Activated CD4-positive, alpha-beta T cell treated with anti-CD3 and anti-CD28 coated beads for 36 hours (primary cell): ENCODE measurements at places on chromosomes 7 and 10.

DNA sequence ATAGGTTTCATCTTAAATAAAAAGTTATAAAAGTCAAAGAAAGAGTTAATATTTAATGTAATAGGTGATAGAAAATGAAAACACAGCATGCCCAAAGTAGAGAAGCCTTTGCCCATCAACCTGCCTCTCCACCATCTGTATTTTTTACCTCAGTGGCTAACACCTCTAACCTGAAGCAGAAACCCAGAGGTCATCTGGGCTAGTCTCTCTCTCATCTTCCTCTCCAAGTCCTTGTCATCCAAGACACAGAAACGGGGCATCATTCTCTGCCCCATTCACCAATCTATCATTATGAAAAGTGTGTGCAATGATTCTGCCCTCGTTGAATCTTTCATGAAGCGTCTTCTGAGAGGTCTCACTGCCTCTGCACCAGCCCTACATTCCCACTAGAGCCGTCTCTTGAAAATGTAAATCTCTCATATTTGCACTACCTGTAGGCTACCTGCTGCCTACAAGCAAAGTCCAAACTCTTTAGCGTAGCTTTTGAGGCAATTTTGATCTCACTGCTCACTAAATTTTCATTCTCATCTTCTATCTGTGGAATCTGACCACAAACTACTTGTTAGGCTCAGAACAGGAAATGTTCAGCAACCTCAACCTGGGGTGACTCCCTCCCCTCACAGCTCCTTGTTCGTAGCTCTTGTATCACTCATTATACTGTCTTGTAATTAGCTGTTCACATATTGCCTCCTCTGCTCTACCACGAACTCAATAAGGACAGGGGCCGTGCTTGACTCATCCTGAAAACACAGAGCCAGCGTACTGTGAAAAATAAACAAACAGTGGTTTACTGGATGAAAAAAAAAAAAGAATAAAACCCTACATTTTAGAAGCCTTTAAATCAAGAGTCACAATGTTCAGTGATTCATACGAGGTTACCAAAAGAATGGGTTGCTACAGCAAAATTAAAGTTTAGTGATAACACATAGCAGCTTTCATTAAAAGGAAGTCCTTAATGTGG, 83.1 kb downstream of the CTNNA3 start:
- DNase-seq: peak; percentile 75

- no peak for DNase-seq
Observed at GRCh38 chr10:52115823-52116222, 198.3 kb upstream of the DKK1 start.

DNA sequence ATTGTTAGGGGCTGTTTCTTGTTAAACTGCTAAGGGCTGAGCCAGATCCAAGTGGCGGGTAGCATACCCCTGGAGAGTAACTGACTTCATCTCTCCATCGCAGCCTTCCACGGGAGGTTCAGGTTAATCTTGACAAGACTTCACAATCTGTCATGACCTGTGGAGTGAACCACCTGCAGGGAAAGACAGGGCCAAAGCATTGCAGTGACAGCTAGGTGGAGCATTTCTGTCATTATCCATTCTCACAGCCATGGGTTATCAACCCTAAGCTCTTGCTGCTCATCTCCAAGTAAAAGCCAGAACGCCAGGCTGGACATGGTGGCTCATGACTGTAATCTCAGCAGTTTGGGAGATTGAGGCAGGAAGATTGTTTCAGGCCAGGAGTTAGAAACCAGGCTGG, 17.2 kb downstream of the ABCC2 start:
- no peak for DNase-seq

- no peak for DNase-seq
Observed at GRCh38 chr10:116653885-116654284, 33.1 kb downstream of the PNLIPRP2 start.

DNA sequence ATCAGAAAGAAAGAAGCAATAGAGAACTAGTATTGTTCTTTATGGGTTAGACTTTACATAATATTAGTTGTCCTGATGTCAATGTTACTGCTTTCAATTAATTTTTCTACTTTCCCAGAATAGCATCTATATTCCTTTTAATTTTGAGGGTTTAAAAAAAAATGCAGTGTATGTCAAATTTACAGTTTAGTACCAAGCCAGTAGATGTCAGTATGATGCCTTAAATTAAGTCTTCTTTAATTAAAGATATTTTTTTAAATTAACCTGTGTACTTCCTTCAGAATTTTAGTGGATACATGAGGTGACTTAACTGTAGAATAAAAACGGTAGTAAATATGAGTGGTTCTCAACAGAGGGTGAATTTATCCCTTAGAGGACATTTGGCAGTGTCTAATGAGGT, 35.2 kb upstream of the STOX1 start:
- no peak for DNase-seq

DNA sequence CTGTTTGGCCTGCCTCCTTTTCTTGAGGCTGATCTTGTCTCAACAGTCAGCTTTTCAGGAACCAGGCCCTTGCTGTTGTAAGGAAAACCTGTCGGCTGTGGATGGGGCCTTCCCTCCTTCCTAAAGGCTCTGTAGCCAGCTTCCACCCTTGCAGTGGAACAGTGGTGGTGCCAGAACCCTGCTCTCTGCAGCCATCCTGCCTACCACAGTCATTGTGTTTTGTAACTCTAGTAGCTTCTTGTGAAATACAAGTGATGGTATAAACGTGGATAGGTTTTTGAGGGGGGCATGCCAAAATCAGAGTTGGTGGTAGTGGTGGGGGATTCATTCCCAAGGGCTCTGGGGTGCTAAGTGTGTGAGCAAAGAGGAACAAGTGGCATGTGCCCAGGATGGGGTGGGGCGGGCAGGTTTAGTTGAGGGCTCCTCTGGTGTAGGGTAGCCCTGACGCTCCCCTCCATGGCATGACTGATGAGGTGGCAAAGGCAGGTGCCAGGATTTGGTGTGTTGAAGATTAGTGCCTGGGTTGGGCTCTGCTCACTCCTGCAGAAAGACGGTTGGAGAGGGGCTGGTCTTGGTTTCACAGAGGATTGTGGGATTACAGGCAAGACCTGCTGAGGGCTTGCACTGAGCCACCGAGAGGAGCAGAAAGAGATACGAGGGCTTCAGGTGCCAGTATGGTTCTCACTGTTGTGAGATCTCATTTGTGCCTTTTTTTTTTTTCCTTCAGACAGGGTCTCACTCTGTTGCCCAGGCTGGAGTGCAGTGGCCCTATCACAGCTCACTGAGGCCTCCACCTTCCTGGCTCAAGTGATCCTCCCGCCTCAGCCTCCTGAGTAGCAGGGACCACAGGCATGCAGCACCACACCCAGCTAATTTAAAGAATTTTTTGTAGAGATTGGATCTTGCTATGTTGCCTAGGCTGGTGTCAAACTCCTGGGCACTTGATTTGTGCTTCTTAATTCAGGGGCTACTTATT, 7.4 kb downstream of the TSPAN14 start:
- peak; percentile 42 for DNase-seq

- DNase-seq: no peak
Observed at GRCh38 chr7:128910569-128910945, at the start of gene KCP. KCP (minus strand) TSS chr7:128910709; CDS start chr7:128910676, 33 bp downstream.

DNA sequence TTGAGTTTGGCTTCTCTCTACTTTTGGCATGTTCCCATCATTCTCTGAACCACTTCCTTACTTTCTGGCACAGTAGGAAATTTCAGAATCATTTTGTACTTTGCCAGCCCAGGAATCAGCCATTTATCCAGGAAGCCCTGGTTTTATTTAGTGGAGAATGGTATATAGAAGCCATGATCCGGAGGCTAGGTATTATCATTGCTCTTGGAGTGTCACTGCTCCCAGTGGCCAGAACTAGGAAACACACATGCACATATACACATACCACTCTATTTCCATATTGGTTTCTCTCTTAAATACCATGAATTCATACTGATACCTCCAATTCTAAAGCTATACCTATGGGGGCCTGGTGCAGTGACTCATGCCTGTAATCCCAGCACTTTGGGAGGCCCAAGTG, 36.3 kb downstream of the SUFU start:
- DNase-seq: peak; percentile 35

DNA sequence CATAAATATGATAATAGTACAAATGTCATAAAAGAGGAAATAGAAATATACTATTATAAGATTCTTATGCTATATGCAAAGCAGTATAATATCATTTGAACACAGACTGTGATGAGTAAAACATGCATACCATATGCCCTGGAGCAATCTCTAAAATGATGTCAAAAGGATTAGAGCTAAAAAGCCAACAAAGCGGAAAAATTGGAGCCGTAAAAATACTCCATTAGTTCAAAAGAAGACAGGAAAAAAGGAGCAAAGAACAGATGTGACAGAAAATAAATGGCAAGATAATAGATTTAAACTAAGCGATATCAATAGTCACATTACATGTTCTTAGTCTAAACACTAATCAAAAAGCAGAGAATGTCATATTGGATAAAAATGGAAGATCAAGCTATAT, 191.0 kb upstream of the PLPP4 start:
- DNase-seq: no peak

- no peak for DNase-seq
Observed at GRCh38 chr10:110764793-110765512, 106.8 kb upstream of the PDCD4 start.

GRCh38 chr10:112184379-112184778, 814 bp upstream of the GPAM start:
- DNase-seq: no peak

- DNase-seq: no peak
Observed at GRCh38 chr10:18786478-18786877, 127.2 kb downstream of the ARL5B start.

- DNase-seq: peak; percentile 28
Observed at GRCh38 chr7:23012908-23013714, 819 bp downstream of the HYCC1 start.

- no peak for DNase-seq
Observed at GRCh38 chr10:46538717-46539426, 17.6 kb downstream of the GPRIN2 start.

- DNase-seq: no peak
Observed at GRCh38 chr10:14552015-14552414, 221.3 kb upstream of the FRMD4A start.

DNA sequence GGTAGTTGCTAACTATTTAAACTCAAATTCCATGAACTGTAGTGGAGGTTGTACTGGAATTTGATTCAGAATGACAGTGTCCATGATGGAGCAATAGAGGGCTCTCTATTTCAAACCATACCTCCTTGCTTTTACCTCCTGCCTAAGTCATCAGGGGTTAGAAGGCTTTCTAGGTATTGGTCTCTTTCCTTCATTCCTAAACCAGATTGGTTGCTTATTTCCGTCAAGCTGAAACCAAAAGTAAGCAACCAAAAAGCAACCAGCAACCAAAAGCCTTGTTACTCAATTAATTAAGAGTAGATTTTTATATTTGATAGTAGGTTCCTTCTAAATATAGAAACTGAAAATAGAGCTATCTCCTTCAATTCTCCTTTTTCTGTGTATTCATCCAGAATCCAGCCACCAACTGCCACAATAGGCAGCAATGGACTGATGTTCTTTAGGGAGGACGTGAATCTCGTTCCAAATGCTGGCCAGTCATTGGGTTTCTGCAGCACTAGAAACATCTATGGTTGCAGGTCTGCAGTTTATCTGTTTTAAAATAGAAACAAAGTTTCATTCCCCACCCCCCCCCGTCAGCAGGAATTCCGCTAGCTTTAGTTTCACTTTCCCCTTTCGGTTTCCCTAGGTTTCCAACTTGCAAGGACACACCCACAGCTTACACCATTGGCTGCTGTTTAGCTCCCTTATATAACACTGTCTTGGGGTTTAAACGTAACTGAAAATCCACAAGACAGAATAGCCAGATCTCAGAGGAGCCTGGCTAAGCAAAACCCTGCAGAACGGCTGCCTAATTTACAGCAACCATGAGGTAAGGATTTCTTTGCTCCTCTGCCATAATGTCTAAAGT, at the start of gene IFIT1:
Gene IFIT1, plus strand, starts transcription at position 717 of the 850 bp plus-strand sequence. Its CDS starts 90 bp downstream, at position 807.
- peak; percentile 53 for DNase-seq

DNA sequence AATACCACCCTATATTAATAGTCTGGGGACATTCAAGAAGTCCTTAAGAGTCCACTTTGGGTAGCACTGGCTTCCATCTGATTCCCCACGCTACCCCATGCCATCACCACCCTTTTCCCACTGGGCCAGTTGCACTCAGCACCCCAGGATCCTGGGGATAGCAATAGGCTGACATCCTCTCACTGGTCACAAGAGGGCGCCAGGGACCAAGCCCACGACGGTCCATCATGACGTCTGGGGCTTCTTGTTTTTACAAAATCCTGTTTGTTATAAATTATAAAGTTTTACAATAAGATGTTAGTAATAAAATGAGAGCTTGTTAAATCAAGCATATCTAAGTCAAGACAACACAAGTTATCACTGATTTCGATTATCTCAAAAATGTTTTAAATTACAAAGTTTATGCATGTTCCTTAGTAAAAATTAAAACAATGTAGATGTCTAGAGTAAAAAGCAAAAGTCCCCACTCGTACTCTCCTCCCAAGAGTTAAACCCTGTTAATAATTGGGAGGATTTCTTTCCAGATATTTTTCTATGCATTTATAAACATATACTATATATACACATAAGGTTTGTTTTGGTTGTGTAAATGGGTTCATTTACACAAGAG, 15.4 kb downstream of the GPNMB start:
- peak; percentile 81 for DNase-seq

GRCh38 chr7:120806669-120807068, 51.3 kb downstream of the TSPAN12 start:
- no peak for DNase-seq

- DNase-seq: no peak
Observed at GRCh38 chr10:122882766-122883165, 3.4 kb upstream of the FAM24B start.

GRCh38 chr10:113907166-113907565, 52.7 kb downstream of the NHLRC2 start:
- DNase-seq: no peak

DNA sequence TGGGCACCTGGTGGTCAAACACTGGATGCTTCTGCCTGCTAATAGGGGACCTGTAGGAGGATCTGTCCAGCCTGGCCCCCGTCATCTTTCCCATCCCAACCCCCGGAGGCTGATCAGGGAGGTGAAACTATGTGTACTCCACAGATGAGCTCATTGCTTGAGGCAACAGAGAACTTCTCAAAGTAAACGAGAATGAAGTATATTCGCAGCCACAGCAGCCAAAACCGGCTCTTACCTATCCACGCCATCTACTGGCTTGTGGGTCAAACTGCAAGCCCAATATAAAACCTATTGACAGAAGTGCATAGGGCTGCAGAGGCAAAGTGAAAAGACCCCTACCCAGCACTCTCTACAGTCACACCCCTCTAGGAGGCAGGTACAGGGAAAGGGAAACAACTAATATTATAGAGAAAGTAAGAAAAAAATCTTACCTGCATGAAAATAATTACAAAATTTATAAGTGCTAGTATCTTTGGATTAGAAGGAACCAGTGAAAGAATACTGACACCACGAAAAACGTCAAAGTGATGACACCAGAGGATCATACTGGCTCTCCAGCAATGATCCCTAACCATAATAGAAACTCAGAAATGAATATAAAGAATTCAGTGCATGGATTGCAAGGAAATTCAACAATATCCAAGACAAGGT, 973.5 kb downstream of the ANKRD7 start:
- DNase-seq: peak; percentile 37

GRCh38 chr10:122220736-122221135, 50.4 kb upstream of the BTBD16 start:
- DNase-seq: no peak

- DNase-seq: no peak
Observed at GRCh38 chr10:112678581-112678980, 231.6 kb downstream of the VTI1A start.

GRCh38 chr10:11167233-11167966, 149.7 kb downstream of the CELF2 start:
- no peak for DNase-seq

GRCh38 chr7:93016681-93017381, 100.9 kb downstream of the SAMD9 start:
- DNase-seq: no peak
